ENCODE measurements at places on chromosomes 11 and 22. TPM values are rescaled to one million over a fixed set of nuclear protein-coding genes. Genes with fewer than 3 reads are reported as not detected.

The APOL5 gene
- total RNA-seq, result not detected

The RAB36 gene
- total RNA-seq, result 9.8 TPM

The DEFB131B gene
- total RNA-seq, result not detected

The OR52I1 gene
- not detected for total RNA-seq

The OR8G1 gene
- not detected for total RNA-seq

The PELI3 gene
- total RNA-seq, result 28.8 TPM

The C11orf42 gene
- total RNA-seq, result not detected

The KLHL22 gene
- 38.8 TPM for total RNA-seq

- no peaks in the 10 kb centered on the region for H3K36me3 ChIP-seq
- H3K4me3 ChIP-seq, result no peak overlapping the region
- no peaks in the 10 kb centered on the region for H3K27me3 ChIP-seq
- DNase-seq, result no peak
Measured at GRCh38 chr11:111674941-111675340, 72.7 kb downstream of the SIK2 start.

GRCh38 chr11:108780119-108780518 is 115.2 kb downstream of the DDX10 start:
- H3K27me3 ChIP-seq, result no peaks in the 10 kb centered on the region
- no peak for DNase-seq
- H3K36me3 ChIP-seq, result no peaks in the 10 kb centered on the region
- no peaks in the 10 kb centered on the region for H3K4me1 ChIP-seq
- no peak overlapping the region for H3K27ac ChIP-seq

DNA sequence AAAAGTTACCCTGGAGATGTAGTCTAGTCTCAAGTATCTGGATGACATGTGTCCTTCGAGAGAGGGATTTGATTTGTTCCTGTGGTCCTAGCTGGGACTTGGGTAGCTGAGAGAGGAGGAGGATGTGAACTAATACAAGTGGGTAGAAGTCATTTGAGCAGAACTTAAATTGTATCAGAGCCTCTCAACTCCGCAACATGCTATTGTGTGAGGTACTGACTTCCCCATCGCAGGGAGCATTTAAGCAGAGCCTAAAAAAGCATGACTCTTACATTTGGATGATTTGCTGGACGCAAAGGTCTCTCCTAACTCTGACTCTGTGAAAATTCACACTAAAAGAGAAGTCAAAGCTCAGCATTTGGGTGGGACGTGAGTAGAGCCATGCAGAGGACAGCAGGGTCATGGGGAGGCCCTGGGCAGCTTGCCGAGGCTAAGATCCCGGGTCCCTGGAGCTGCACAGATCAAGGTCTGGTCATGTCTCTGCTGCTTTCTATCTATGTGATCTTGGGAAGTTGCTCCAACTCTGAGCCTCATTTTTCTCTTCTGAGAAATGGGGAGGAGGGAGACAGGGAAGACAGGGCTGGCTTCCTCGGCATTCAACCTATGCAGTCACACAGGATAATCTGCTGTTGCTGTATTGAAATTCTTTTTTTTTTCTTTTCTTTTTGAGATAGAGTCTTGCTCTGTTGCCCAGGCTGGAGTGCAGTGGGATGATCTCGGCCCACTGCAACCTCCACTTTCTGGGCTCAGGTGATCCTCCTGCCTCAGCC is 44.9 kb downstream of the CD82 start:
- no peaks in the 10 kb centered on the region for H3K36me3 ChIP-seq
- H3K27me3 ChIP-seq, result no peaks in the 10 kb centered on the region
- H3K4me3 ChIP-seq, result no peak overlapping the region
- no peak overlapping the region for H3K27ac ChIP-seq
- H3K4me1 ChIP-seq, result no peaks in the 10 kb centered on the region

GRCh38 chr11:115522302-115522701 is 18.1 kb upstream of the CADM1 start:
- H3K27me3 ChIP-seq, result peaks cover 7% of the 10 kb centered on the region
- no peaks in the 10 kb centered on the region for H3K4me1 ChIP-seq
- no peak overlapping the region for H3K27ac ChIP-seq
- DNase-seq, result no peak
- H3K36me3 ChIP-seq, result no peaks in the 10 kb centered on the region
- H3K4me3 ChIP-seq, result no peak overlapping the region

- H3K4me3 ChIP-seq, result no peak overlapping the region
- H3K36me3 ChIP-seq, result no peaks in the 10 kb centered on the region
- no peaks in the 10 kb centered on the region for H3K27me3 ChIP-seq
- no peak for DNase-seq
- H3K4me1 ChIP-seq, result no peaks in the 10 kb centered on the region
Measured at GRCh38 chr11:85930879-85931366, 75.7 kb downstream of the CCDC83 start.

DNA sequence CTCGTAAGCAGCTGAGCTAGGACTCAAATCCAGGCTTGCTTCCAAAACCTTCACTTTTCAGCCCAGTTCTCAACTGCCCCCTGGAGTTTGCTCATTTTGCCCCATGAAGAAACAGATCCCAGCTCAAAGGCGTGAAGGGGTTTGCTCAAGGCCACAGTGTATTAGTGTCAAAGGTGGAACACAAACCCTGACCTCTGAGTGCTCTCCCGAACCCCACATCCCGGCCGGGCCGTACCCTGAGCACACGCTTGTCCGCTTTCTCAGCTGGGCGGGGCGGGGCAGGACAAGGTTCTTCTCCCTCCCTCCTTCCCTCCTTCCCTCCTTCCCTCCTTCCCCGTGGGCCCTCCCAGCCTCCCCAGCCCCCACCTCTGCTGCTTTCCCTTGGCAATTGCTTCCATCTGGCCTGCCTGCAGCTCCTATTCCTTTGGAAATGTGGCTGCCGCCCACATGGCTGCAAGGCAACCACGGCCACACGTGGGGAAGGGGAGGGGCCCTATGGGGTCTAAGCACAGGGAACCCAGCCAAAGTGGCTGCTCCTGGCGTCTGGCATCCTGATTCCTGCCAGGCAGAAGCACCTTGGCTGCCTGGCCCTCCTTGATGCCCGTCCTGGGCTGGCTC is 4.1 kb downstream of the ST3GAL4 start:
- no peaks in the 10 kb centered on the region for H3K36me3 ChIP-seq
- H3K27ac ChIP-seq, result peak overlapping the region; percentile 85
- peak; percentile 94 for DNase-seq
- peaks cover 63% of the 10 kb centered on the region for H3K4me1 ChIP-seq
- no peaks in the 10 kb centered on the region for H3K27me3 ChIP-seq

DNA sequence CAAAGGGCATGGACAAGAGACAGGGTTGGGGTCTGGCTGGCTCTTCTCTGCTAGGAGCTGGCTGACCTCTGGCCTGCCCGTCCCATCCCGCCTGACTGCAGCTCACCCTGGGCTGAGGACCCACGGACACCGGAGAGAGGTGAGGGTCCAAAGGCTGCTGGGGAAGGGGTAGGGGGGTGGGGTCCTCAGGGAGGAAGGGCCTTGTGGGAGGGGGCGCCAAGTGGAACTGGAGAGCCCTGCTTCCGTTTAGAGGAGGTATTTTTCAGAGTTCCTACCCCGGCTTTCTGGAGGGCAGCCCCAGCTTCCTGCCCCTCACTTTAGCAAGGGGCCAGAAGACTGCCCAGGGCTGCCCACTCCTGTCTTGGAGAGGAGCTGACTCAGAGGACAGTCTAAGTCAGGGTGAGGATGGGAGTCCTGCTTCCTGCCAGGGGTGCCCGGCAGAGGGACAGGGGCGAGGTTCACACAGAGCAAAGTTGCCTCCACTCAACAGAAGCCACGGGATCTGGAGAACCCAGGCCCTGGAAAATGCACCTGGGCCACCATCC is 7.1 kb downstream of the LARGE2 start:
- no peaks in the 10 kb centered on the region for H3K27me3 ChIP-seq
- DNase-seq, result no peak
- H3K4me3 ChIP-seq, result no peak overlapping the region
- H3K4me1 ChIP-seq, result peaks cover 7% of the 10 kb centered on the region
- H3K27ac ChIP-seq, result no peak overlapping the region

- H3K4me3 ChIP-seq, result no peak overlapping the region
- no peaks in the 10 kb centered on the region for H3K36me3 ChIP-seq
- no peak overlapping the region for H3K27ac ChIP-seq
- H3K4me1 ChIP-seq, result peaks cover 5% of the 10 kb centered on the region
- no peak for DNase-seq
Measured at GRCh38 chr11:12215181-12215593, 104.8 kb downstream of the MICAL2 start.

GRCh38 chr11:44351898-44352498 is 42.1 kb upstream of the ALX4 start:
- no peak overlapping the region for H3K27ac ChIP-seq
- H3K4me1 ChIP-seq, result no peaks in the 10 kb centered on the region
- H3K27me3 ChIP-seq, result no peaks in the 10 kb centered on the region
- no peak for DNase-seq
- H3K4me3 ChIP-seq, result no peak overlapping the region
- no peaks in the 10 kb centered on the region for H3K36me3 ChIP-seq

DNA sequence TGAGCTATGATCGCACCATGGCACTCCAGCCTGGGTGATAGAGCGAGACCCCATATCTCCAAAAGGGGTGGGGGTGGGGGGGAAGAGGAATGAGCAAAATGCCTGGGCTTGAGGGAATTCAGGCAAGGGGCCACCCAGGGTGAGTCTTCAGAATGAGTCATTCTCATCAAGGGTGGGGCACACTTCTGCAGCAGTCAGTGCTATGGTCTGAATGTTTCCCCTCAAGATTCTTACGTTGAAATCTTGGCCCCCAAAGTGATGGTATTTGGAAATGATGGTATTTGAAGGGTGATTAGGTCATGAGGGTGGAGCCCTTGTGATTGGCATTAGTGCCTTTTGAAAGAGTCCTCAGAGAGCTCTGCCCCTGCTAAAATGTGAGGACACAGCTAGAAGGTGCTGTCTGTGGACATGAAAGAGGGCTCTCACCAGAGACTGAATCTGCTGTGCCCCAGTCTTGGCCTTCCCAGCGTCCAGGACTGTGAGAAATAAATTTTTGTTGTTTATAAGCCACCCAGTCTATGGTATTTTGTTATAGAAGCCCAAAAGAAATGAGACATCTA is 86.4 kb upstream of the THY1 start:
- peak overlapping the region; percentile 77 for H3K27ac ChIP-seq
- no peaks in the 10 kb centered on the region for H3K27me3 ChIP-seq
- no peak for DNase-seq
- H3K36me3 ChIP-seq, result no peaks in the 10 kb centered on the region

DNA sequence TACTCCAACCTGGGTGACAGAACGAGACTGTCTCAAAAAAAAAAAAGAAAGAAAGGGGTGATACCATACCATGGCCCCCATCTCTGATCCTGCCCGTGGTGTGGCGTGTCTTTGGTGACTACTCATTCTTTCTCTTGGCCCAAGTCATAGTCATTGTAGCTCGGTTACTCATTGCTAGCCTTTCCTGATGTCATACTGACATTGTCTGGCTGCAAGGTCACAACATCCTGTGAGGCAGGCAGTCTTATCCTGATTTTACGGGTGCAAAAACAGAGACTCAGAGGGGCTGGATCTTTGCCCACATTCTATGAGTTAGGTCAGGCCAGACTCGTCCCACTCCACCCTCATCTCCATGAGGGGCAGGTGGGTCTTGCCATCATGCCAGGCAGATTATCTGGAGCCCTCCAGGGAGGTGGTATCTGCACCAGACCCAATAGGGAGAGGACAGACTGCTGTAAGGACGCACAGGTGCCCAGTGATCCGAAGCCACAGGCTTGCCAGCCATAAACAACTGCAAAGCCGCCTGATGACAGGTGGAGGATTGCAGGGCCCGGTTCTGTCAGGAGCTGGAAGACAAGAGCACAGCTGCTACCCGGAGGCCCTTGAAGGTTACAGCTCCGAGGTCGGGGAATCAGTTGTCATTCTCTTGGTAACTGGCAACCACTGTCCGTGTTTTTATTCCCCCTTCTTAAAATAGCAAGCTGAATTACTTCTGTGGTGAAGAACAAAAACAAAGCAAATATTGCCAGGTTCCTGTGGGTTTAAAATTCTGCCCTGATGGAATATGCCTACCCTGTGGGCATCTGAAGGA is 13.8 kb downstream of the TOM1 start:
- peaks cover 34% of the 10 kb centered on the region for H3K4me1 ChIP-seq
- H3K4me3 ChIP-seq, result no peak overlapping the region
- H3K27ac ChIP-seq, result peak overlapping the region; percentile 96
- H3K27me3 ChIP-seq, result no peaks in the 10 kb centered on the region
- DNase-seq, result peak; percentile 92

- no peak overlapping the region for H3K4me3 ChIP-seq
- DNase-seq, result no peak
- H3K36me3 ChIP-seq, result no peaks in the 10 kb centered on the region
- no peaks in the 10 kb centered on the region for H3K27me3 ChIP-seq
- H3K4me1 ChIP-seq, result no peaks in the 10 kb centered on the region
- H3K27ac ChIP-seq, result no peak overlapping the region
Measured at GRCh38 chr11:100224541-100225034, 462.5 kb upstream of the ARHGAP42 start.

- peaks cover 30% of the 10 kb centered on the region for H3K4me1 ChIP-seq
- H3K4me3 ChIP-seq, result peak overlapping the region; percentile 95
- peak overlapping the region; percentile 65 for H3K27ac ChIP-seq
- H3K27me3 ChIP-seq, result no peaks in the 10 kb centered on the region
Measured at GRCh38 chr11:33773404-33773986, 825 bp downstream of the FBXO3 start.

GRCh38 chr11:118657238-118657637 is 22.2 kb downstream of the TREH start:
- H3K27me3 ChIP-seq, result no peaks in the 10 kb centered on the region
- DNase-seq, result no peak
- no peaks in the 10 kb centered on the region for H3K4me1 ChIP-seq
- H3K27ac ChIP-seq, result no peak overlapping the region
- H3K4me3 ChIP-seq, result no peak overlapping the region
- no peaks in the 10 kb centered on the region for H3K36me3 ChIP-seq

DNA sequence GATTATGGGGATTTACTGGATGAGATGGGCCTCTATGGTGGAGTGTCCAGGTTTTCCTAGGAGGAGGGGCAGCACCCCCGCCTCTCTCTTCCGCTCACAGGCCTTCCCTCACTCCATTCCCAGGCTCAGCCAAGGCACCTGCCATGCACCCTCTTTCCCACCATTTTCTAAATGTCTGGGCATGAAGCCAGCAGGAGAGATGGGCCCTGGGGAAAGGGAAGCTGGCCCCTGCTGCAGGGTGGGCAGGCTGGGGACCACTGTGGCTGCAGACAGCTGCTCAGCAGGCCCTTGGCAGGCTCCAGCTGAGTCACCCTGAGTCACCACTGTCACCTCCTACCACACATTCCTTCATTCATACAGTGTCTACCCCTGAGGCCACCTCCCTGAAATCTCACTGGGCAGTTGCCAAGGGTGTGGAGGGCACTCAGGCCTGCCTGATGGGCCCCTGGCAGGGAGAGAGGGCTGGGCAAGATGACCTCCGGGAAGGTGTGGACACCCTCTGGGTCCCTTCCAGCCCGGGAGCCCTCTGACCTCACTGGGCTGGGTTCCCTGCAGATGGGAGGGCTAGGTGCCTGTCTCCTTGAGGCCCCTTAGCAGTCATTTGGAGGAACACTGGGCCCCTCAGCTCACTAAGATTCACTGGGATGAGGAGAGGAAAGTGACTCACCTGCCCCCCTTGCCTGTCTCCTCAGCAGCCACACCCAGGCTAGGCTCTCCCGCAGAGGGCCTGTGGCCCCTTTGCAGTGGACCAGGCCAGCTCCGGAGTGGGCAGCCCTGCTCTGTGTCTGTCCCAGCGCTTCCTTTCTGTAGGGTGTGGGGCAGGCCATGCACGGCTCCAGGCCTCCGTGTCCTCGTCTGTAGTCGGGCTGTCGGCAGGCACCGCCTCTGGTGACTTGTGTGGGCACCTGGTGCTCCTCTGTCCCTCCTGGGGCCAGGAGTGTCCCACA is 7.8 kb downstream of the MYEOV start:
- peak; percentile 65 for DNase-seq
- peaks cover 28% of the 10 kb centered on the region for H3K4me1 ChIP-seq
- no peak overlapping the region for H3K4me3 ChIP-seq
- no peak overlapping the region for H3K27ac ChIP-seq
- no peaks in the 10 kb centered on the region for H3K27me3 ChIP-seq

Measured in adrenal gland (tissue), 19 donors.